ENCODE measurements at places on chromosomes 3 and 15.

DNA sequence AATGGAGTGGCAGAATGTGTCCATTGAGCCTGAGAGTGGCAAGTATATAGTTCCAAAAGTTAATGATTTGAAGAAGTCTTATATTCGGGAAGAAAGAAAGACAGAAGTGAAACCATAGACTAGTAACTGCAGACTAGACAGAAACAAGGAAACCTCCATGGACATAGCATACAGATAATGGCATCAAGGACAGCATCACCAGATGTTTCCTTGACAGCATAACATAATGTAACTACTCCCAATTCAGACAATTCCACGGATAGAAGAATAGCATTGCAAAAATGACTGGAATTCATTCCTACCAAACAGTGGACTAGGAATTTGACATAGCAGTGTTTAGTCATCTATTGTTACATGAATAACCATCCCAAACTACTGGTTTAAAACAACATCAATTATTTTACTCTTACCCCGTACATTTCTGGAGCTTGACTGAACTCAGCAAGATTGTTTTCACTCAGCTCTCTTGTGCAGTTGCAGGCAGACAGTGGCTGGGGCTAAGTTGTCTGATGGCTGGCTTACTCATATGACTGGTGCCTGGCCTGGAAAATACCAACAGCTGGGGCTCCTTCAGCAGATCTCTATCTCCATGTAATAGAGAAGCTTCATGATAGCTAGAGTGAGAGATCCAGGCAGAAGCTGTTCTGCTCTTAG, 109.7 kb upstream of the GADL1 start:
- no peak for DNase-seq

GRCh38 chr3:86967062-86967461, 23.9 kb downstream of the VGLL3 start:
- DNase-seq: no peak

DNA sequence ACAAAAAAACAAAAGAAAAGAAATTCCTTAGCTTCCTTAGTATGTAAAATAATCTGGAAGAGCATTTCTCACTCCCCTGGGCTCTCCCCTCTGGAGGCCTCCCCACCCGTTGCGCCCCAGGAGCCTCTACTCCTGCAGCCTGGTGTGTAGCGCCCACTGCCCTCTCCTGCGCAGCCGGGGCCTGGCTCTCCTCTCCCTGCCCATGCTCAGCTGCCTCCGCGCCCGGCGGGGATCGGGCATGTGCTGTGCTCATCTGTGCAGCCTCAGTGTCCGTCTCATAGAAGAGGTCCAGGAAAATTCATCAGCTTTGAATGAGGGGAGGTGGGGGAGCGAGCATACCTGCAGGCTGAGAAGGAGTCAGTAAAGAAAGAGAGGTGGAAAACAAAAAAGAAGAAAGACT, 203.9 kb downstream of the ATP10A start:
- no peak for DNase-seq

- no peak for DNase-seq
Observed at GRCh38 chr3:184731786-184732537, 20.1 kb upstream of the MAGEF1 start.

DNA sequence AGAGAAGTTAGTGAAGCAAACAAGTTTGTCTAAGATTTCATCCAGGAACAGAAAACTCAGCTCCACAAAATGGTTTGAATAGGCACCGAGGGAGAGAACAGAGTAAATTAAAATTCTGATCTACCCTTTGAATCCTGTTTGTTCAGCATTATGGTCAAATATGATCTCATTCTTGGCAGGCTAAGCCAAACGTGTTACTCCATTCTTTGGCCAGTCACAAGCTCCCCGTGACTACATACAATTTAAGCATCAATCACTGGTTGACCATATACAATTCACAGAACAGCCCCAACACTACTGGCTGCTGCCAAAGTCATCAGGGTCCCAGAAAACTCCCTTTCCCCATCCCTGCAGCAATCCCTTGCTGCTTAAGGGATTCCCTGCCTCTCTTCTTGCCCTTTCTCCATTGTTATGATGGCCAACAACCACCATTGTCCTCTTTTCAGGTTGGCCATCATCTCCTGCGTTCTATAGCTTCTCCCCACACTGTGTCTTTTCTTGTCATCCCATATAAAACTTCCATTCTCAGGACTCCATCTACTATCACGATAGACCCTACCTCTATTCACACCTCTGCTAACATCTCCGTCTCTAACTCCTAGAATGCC, 46.3 kb downstream of the GOLIM4 start:
- no peak for DNase-seq

- DNase-seq: no peak
Observed at GRCh38 chr15:37880009-37880834, 54.2 kb upstream of the TMCO5A start.

- no peak for DNase-seq
Observed at GRCh38 chr3:170128259-170128976, 53.1 kb downstream of the PHC3 start.

GRCh38 chr3:21158861-21159542, 592.0 kb downstream of the ZNF385D start:
- DNase-seq: no peak

GRCh38 chr3:13058346-13059120, 14.7 kb downstream of the IQSEC1 start:
- DNase-seq: no peak

DNA sequence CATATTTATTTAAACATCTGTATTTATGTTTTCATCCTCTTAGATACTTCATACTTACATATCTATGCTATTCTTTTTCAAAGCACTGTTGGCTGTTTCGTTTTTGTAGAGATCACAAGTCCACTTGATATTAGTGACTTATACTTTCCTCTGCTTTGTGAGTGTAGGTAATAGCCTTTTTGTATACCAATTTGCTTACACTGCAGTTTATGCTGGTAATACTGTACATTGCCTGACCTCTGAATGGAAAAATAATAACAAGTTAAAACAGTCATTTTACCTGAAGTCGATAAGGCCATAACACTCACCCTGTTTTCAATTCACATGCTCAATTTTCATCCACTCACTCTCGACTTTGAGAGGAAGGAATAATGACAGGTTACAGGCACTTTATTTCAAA, 89.9 kb upstream of the NANOGP8 start:
- no peak for DNase-seq

- no peak for DNase-seq
Observed at GRCh38 chr3:88311826-88312225, 162.1 kb downstream of the C3orf38 start.

GRCh38 chr3:187572441-187572840, 97.8 kb downstream of the SST start:
- no peak for DNase-seq

DNA sequence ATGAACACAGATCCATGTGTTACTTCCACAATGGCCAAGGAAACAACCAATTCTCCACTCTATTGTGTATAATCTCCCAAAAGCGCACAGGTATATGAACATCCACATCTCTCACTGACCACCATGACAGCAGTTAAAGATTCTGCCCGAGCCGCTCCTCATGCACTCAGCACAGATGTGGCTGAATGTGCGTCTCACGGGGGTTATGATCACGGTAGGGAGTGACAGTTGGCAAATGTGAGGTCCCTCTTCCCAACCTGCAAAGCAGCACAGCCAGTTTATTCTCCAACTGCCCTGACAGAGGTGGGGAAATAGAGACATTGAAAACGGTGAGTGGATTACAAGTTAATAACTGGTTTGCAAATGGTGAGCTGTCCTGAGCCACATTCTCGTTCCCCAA, 17.6 kb downstream of the FOXP1 start:
- DNase-seq: no peak

DNA sequence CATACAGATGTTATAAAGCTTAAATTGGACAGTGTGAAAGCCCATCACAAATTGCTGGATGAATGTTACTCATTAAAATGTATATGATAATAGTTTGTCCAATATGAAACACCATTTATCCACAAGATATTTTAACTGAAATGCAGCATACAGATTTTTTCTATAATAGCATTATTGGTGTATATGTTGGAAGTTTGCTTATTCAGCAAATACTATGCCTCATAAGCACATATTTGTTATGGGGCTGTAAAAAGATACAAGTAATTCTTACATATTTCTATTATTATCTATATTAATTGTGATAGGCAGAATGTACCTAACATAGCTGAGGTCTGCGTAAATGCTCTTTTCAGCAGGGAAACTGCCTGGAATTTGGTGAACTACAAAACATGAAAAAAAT, 790.5 kb downstream of the DIPK2A start:
- no peak for DNase-seq

DNA sequence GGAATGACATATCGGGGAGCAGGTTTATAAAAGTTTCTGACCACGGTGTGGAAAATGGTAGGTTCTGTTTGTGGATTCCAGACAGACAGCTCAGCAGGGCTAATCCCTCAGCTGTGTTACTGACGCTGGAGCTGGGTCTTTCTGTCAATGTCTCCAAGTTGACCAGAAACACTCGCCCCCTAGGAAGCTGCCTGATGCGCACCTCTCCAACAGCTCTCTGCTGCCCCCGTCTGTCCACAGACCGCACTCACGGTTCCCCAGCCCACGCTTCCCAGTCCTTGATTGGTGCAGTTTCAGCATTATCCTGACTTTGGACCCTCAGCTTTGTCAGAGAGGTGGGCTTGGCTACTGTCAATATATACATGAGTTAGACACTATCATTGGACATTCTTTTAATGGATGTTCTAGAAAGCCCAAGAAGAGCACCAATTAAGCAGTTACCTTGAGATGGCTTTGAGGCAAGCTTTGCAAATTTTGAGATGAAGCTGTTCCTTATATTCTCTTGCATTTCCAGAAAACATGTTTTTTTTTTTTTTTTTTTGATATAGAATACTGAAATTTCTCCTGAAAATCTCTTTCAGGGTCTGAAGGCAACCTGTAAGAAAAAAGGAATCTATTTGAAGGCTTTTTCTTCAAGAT, 98.9 kb upstream of the TBC1D5 start:
- peak; percentile 38 for DNase-seq

DNA sequence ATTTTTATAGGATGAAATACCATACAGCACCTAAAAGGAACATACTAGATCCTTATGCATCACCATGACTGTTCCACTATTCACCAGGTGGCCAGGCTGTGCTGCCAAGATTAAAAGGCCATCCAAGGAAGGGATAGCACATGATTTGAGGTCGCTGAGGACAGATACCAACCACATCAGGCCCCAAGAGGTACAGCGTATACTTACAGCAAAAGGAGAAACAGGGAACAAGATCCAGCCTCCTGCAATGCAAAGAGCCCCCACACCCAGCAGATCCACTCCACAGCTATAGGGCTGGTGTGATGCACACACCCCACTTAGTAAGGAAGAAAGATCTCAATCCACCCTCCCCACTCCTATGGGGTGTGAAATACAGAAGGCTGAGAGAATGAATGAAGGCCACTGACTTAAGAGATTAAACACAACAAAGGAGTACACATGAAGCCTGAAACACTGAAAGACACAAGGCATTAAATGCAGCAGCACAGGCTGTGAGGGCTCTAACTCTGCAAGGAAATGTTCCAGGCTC, 32.0 kb upstream of the ZNF445 start:
- DNase-seq: no peak

- no peak for DNase-seq
Observed at GRCh38 chr15:85685356-85685755, 109.4 kb downstream of the KLHL25 start.

GRCh38 chr3:161310649-161311423, 60.5 kb downstream of the SPTSSB start:
- DNase-seq: no peak

DNA sequence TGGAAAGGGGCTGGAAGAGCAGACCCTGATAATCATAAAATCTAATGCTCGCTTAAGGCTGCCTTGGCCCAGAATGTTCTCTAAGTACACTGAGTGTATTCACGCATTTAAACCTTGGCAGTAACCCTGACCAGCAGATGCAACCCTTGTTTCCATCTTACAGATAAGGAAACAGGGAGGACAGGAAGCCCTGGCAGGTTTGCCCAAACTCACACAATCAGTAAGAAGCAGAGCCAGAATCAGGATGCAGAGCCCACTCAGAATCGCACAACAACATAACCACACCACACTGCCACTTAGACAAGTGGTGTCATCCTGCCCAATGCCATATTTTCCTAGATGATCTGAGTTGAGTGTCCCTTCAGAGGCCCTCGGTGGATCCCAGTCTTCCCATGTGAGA, 214.5 kb upstream of the HES1 start:
- no peak for DNase-seq

GRCh38 chr3:72461787-72462186, 386.5 kb downstream of the SHQ1 start:
- no peak for DNase-seq

GRCh38 chr3:110526777-110527727, 544.6 kb upstream of the NECTIN3 start:
- DNase-seq: no peak

DNA sequence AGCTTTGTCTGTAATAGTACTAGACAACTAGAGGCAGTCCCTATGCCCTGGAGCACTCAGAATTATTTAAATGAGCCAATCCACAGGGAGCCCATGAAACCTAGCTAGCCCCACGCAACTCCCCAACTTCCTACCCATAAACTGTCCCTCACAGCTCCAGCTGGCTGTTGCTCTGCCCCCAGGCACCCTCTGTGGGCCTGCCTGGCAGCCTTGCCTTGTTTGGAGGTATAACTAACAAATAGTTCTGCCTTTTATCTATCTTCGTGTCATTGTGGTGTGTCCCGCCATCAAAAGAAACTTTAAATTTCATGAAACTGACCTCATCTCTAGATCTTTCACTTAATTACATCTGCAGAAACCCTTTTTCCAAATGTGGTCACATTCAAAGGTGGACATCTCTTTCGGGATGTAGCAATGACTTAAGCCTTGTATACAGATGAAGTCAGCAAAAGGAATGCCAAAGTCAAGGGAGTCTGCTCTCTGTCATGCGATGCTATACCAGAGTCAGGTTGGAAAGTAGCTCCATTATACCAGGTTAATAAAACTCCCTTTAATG, 1.8 kb upstream of the RTP3 start:
- no peak for DNase-seq

DNA sequence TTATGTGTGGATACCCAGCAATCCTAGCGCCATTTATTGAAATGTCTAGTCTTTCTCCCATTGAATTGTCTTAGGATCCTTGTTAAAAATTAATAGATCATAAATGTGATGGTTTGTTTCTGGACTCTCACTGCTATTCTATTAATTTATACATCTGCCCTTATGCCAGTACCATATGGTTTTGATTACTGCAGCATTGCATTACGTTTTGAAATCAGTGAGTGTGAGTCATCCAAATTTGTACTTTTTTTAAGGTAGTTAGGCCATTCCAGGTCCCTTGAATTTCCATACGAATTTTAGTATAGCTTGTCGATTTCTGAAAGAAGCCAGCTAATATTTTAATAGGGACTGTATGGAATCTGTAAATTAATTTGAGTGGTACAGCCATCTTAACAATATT, 648.6 kb upstream of the ZNF385D start:
- DNase-seq: no peak

GRCh38 chr3:14256561-14257342, 78.1 kb downstream of the LSM3 start:
- DNase-seq: no peak

DNA sequence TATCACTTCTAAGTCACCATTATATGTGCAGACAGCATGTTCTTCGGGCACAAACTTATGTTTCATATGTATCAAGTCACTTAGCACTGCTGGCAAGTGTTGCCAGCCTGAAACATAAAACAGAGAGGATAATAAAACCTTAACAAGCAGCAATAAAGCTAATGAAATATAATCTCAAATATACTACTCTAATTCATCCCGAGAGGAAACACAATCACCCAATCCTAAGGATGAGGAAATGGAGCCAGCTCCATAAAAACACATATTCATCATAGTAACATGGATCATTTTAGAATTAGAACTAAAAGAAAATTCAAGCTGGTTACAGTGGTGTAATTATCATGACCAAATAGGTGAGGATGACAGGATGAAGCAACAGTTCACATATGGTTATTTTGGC, 1072.7 kb downstream of the EPHA3 start:
- DNase-seq: no peak

- no peak for DNase-seq
Observed at GRCh38 chr3:55165278-55165677, 237.4 kb upstream of the LRTM1 start.
